ENCODE measurements at places on chromosomes 16 and 17.

- DNase-seq, result peak; percentile 12
These were observed 47.1 kb downstream of the LITAF start for GRCh38 chr16:11539641-11540050.

- DNase-seq, result no peak
These were observed 163.4 kb downstream of the CMIP start for GRCh38 chr16:81607805-81608522.

DNA sequence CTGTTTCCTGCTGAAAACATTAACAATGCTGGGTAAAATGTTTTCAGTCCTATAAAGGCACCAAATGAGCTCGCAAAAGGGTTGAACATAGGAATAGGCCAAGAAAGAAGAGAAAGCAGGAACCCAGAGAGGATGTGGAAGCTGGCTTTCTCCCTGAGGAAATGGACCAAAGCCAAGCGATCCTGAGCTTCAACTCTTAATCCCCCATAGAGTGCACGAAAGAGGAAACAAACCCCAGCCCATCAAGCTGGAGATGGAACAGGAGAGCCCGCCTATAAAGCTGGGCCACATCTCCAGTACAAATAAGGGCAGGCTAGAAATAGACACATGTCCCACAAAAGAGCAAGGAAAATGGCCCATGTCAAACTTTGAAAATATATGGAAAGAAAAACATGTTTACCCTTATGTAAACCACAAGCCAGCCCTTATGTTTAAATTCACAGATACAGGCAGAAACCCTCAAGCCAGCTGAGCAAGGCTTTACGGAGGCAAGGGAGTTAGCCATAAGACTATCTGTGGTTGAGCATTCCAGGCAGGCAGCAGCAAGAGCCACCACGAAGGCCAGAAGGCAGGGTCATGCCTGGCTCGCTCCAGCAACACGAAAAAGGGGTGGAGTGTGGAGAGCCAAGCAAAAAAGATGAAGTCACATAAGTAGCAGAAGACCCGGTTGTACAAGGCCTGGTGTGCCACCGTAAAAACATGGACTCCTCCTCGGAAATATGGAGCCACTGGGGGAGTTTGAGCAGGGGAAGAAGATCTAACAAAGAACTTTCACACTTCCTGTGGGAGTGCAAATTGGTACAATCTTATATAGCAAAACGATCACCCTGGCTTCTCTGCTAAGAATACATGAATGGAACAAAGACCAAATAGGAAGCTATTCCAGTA lies 27.8 kb downstream of the COPRS start:
- DNase-seq, result no peak

DNA sequence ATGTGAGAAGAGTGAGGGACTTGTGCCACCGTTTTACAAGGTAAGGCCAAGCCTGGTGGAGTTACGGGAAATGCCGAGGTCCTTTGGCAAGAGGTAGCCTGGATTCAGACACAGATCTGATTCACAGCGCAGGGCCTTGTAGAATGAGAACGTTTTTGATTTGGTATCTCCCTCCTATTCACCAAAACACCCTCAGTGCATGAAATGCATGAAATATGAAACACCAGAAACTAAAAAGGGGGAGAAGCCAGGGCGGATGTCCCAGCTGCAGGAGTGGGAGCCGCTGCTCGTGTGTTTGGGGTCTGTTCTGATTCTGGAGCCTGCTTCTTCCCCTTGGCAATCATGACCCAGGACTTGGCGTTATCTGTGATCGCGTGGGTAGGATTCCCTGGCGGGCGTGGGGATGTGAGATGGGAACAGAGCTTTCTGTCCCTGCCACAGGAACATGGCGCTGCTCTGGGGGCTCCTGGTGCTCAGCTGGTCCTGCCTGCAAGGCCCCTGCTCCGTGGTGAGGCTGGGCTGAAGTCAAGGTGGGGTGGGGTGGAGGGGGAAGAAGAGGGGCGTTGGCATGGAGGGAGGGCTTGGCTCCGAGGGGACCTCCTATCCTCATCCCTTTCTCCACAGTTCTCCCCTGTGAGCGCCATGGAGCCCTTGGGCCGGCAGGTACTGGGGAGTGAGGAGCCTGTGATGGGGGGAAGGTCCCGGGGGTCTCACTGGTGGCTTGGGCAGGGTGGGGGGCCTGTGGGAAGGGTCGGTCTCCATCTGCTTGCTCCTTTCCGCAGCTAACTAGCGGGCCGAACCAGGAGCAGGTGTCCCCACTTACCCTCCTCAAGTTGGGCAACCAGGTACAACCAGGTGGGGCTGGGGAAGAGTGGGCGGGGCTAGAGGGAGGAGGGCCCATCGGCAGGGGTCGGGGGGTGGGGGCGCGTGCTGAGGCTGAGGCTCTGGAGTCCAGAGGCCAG lies 2.2 kb downstream of the SERPINF2 start:
- no peak for DNase-seq

DNA sequence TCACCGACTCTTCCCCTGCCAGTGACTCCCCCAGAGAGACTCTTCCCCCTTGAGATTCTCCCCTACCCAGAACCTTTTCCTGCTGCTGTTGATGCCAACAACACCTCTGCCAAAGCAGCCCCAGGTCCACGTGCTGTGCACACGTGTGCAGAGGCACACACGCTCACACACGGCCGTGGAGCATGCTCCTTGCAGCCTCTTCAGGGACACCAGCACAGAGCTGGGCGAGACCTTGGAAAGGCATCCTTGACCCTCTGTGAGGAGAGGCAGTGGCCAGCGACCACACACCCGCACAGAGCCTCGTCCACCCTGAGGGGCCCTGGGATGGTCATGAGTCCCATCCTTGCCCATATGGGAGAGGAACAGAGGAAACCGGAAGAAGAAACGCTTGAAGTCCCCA lies 181.9 kb downstream of the RBFOX3 start:
- DNase-seq, result no peak

GRCh38 chr17:27950995-27951394 lies 57.8 kb upstream of the LYRM9 start:
- no peak for DNase-seq

GRCh38 chr17:78534492-78535272 lies 42.5 kb downstream of the DNAH17 start:
- DNase-seq, result no peak

DNA sequence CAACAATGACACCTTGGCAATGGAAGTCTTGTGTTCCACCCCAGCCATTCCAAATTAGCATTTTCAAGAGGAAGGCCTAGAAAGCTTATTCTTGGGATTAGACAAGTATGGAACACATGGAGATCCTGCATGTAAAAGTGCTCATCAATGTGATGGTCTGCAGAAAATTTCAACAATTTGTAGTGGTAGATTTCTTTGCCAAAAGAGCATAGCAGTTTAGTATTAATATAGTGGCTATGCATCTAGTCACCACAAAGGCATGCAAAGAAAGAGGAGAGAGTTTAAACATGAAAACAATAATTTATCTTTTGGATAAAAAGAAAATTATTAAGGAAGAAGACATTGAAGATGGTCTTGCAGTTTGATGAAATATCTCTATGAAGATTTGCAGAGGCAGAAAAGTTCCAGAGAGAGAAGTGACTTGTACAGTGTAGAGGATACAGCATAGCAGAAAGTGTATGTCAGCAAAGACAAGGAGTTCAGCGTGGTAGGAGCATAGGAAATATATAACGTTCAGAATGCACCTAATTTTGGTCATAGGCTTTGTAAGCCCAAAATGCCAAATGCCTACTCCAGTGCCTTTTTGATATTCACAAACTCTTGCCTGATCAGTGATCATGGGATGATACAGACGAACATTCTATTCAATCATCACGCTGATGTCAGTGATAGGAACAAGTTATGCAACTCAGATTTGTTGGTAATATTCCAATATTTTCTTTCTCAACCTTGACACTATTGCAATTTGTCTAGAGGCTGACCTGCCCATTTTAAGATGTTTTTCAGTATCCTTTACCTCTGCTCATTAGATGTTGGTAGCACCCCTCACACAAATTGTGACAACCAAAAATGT lies 727.9 kb upstream of the SOX9 start:
- DNase-seq, result no peak

- no peak for DNase-seq
These were observed 22.1 kb upstream of the MTMR4 start for GRCh38 chr17:58536542-58536941.

DNA sequence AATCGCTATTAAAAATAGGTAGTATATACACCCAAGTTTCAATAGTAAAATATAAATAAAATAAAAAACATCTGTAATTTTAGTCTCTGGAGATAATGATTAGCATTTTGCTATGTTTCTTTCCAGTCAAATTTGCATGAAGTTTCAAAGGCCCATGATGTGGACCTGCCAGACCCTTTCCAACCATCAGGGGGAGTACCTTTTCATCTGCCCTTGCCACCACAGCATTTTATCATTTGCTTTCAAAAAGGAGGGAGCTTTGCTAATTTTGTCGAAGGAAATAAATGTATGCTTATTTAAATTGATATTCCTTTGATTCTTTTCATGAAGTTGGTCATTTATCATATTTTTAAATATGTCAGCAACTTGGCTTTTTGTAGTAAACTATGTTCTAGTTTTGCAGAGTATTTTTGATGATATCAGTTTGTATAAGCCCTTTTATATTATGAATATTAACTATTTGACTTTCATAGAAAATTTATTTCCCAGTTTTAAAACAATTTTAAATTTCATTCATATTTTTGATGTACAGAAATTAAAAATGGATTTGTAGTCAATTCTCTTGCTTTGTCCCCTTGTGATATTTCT lies 115.2 kb upstream of the NETO2 start:
- peak; percentile 72 for DNase-seq

GRCh38 chr16:56237451-56237930 lies 46.2 kb downstream of the GNAO1 start:
- DNase-seq, result no peak

DNA sequence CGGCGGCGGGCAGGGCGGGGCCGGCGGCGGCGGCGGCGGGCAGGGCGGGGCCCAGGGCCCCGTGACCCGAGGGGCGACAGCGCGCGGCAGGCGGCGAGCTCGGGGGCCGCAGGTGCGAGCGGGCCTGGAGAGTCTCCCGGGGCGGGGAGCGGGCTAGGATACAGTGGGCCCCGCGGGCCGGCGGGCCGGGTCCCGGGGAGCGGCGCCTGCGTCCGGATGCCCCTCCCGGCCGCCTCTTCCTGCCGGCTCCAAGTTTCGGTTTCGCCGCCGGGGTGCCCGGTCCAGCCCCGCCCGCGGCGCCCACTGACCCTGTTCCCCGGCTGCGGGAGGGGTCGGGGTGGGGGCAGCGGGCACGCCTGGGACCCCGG lies at the start of gene RNF213:
RNF213 (plus strand) TSS at position 62 of the 368 bp plus-strand sequence. CDS start 2,830 bp downstream, outside the sequence.
- peak; percentile 80 for DNase-seq

DNA sequence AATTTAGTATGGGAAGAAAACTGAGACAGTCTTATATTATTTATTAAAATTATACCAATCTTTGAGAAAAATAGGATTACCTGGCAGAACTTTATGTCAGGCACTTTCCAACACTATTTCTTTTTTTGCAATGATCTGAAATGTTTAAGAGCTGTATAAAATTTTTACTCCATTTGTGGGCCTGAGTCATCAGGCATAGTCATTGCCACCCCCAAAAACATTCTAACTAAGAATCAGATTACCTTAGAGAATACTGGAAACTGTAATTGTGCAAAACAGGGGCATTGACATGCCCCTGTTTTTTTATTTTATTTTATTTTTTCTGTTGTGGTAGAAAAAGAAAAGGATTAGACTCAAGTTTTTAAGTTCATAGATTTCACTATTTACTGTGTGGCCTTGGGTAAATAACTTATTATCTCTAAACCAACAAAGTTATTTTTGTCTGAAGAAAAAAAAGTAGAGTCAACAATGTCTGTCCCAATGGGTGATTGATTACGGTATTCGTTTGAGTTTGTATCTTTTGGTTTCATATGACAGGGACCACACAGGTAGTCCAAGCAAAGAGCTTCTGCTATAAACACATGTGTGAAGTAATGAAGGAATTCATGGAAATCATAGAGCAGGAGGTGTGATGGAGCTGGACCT lies 24.6 kb downstream of the VAT1L start:
- DNase-seq, result no peak

DNA sequence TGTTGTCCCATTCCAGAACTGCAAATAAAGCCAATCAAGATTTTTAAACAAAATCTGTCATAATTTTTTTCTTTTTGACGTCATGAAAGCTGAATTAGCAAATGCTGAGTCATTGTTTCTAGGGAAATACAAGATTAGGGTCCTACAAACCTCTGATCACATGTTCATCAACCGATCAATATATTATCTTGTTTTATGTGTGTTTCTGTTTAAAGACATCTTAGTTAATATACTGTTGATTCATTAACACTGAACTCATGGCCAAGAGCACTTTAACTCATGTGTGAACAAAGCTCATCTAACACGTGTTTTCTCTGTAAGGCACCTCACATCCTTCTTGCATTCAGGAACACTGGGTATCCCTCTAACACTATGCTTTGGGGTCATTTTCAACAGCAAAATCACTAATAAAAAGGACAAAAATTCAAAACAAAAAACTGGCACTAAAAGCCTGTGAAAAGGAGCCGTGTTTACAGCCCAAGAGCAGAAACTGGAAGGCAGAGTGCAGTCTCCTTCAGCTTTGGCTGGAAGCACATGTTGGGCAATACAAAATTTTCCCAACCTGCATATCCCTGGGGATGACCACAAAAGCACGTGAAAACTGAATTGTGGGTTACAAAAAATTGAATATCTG lies 102.5 kb downstream of the PARN start:
- DNase-seq, result no peak

DNA sequence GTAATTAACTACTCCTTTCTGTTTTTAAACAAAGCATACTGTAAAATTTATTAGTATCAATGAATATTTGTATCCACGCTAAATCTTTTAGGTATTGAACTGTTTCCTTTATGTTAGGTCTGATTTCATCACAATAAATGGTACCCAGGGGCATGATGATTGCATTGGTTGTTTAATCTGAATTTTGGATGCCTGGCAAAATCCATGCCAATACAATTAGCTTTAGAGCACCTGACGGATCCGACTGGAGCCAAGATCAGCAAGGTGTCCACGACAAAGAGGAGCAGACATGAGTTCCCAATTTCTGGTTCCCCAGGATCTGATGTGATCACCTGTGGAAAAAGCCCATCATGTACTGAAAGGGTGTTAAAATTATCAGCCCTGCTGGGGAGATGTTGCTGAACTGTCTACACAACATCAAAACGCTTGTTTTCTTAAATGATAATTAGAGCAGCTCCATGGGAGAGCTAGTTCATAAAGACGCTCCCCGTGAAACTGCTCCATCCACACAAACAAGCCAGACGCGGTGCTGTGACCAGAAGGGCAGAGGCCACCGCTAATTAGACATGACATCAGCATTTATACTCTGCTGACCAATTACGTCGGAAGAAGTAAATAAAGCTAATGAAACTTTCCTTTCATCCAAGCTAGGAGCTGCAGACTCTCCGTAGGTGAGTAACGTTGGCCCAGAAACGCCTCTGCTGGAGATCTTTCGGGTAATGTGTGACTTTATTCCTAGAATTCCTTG lies 151.7 kb downstream of the CPPED1 start:
- no peak for DNase-seq

DNA sequence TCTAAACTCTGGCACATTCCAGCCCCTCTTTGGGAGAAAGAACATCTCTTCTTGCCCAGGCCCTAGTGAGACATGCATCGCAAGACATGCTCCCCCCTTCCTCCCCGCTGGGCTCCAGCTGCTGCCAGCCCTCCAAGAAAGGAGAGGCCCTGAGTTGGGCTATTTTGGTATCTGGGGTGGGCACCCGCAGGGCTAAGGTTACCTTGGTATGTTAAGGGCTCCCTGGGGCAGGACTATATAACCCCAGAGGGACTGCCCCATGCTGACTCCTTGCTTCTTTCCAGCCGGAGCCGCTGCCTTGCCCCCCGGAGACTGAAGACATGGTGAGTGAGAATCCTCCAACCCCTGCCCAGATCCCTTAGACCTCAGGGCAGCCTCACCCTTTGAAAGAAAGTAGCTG lies at the start of gene MYL11:
MYL11 (plus strand) TSS at position 265 of the 400 bp plus-strand sequence; CDS start at position 321, 56 bp downstream.
- no peak for DNase-seq

- DNase-seq, result no peak
These were observed 26.4 kb downstream of the EEF2K start for GRCh38 chr16:22232277-22233036.

All from NAMALWA (cell line).